ENCODE measurements at places on chromosomes 1 and 21. TPM values are rescaled to one million over a fixed set of nuclear protein-coding genes. Genes with fewer than 3 reads are reported as not detected.

LCE2D gene
- total RNA-seq: not detected

VHLL gene
- total RNA-seq: not detected

PCP4 gene
- not detected for total RNA-seq

ATP1B1 gene
- total RNA-seq: 28.6 TPM

TDRD10 gene
- total RNA-seq: 0.28 TPM

LORICRIN gene
- not detected for total RNA-seq

RNPC3 gene
- 3.1 TPM for total RNA-seq

JTB gene
- 183 TPM for total RNA-seq

WDR26 gene
- 38.5 TPM for total RNA-seq

CLDN17 gene
- total RNA-seq: not detected

NPPA gene
- not detected for total RNA-seq

ERICH3 gene
- not detected for total RNA-seq

FNDC10 gene
- 1.7 TPM for total RNA-seq

CRNN gene
- not detected for total RNA-seq

TMEM54 gene
- total RNA-seq: 25.9 TPM

POU3F1 gene
- total RNA-seq: not detected

MCOLN2 gene
- total RNA-seq: 2.8 TPM

LRRN2 gene
- total RNA-seq: not detected

HMGCS2 gene
- total RNA-seq: not detected

CAPZA1 gene
- 228 TPM for total RNA-seq

SPRR2G gene
- not detected for total RNA-seq

PTPN7 gene
- not detected for total RNA-seq

REN gene
- total RNA-seq: not detected

ATP6V1G3 gene
- total RNA-seq: not detected

PLA2G2F gene
- not detected for total RNA-seq

SRGAP2 gene
- total RNA-seq: 35.7 TPM

RBM11 gene
- 0.85 TPM for total RNA-seq

CORT gene
- not detected for total RNA-seq

MFSD2A gene
- 5.4 TPM for total RNA-seq

SSU72 gene
- 71.9 TPM for total RNA-seq

CYP4A11 gene
- not detected for total RNA-seq

ZNF683 gene
- total RNA-seq: not detected

All from regular cardiac myocyte (primary cell).